ENCODE measurements at places on chromosomes 1 and 21.

- peak overlapping the region; percentile 68 for H3K4me3 ChIP-seq
- H3K27me3 ChIP-seq = no peaks in the 10 kb centered on the region
- peak overlapping the region; percentile 89 for H3K27ac ChIP-seq
- H3K36me3 ChIP-seq = no peaks in the 10 kb centered on the region
Measured at GRCh38 chr1:151327903-151328674, 873 bp upstream of the PI4KB start.

GRCh38 chr1:11934302-11935056, at the start of gene PLOD1:
PLOD1 (plus strand) TSS chr1:11934717; CDS start chr1:11934780, 63 bp downstream.
- DNase-seq = peak; percentile 76
- no peaks in the 10 kb centered on the region for H3K27me3 ChIP-seq
- peaks cover 4% of the 10 kb centered on the region for H3K4me1 ChIP-seq

- peak; percentile 48 for DNase-seq
- H3K36me3 ChIP-seq = no peaks in the 10 kb centered on the region
- no peaks in the 10 kb centered on the region for H3K27me3 ChIP-seq
- no peak overlapping the region for H3K4me3 ChIP-seq
Measured at GRCh38 chr1:39230261-39231190, 26.0 kb downstream of the MACF1 start.

GRCh38 chr1:98992844-98993243, 11.8 kb downstream of the PLPPR5 start:
- no peak overlapping the region for H3K4me3 ChIP-seq
- no peak overlapping the region for H3K27ac ChIP-seq
- DNase-seq = no peak
- H3K27me3 ChIP-seq = no peaks in the 10 kb centered on the region
- no peaks in the 10 kb centered on the region for H3K4me1 ChIP-seq
- H3K36me3 ChIP-seq = no peaks in the 10 kb centered on the region

DNA sequence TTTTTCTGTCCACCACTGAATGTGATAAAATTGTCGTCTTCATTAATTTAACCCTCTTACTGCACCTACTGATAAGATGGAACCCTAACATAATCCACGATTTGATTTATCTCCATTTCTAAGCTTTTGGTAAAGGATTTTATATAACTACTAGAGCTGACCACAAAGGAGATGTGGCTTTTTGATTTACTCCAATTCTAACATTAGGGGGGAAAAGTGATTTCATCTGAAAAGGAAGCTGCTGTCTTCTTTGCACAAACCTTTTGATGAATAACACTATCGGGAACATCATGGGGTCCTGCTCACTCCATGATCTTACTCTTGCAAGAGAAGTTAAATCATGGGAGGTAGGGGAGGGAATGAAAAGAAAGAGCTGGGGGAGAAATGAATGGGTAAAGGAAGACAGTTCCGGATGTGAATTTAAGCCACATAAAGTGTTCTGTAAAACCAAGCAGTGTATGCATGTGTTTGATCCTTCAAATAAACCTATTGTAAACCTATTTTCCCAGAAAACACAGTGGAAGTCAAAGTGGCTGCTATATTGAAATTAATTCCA, 161.8 kb downstream of the GABPA start:
- DNase-seq = no peak
- H3K36me3 ChIP-seq = no peaks in the 10 kb centered on the region
- no peak overlapping the region for H3K27ac ChIP-seq
- no peaks in the 10 kb centered on the region for H3K27me3 ChIP-seq
- H3K4me3 ChIP-seq = no peak overlapping the region
- no peaks in the 10 kb centered on the region for H3K4me1 ChIP-seq

DNA sequence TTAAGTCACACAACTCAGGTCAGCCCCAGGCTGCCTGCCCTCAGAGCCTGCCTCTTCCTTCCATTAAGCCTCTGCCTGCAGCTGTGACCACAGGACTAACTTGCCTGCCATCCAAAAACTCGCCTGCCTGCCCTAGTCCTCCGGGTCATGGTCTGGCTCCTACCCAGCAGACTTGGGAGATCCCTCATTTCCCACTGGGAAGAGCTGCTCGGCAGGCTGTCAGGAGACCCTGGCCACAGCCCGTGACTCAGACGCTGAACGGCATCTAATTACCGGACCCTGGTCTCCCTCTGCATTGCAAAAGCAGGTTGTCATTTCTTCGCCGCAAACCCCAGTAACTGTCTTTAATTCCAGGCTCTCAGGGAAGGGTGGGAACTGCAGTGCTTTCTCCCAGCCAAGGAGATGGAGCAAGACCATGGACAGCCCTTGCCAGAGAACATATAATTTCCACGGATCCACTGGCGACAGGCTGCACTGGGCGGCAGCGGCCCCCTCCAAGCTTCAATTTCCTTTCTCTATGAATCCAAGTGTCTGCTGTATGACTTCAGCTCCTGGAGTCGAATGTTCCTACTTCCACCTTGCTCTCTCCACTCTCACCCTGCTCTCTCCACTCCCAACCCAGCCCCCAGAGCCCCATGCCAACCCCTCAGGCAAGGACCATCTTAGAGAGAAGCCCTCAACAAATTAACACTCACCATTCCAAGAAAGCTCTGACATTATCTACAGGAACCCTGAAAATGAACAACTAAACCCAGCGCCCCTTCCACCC, 20.4 kb downstream of the OLFML2B start:
- no peaks in the 10 kb centered on the region for H3K27me3 ChIP-seq
- H3K36me3 ChIP-seq = no peaks in the 10 kb centered on the region
- peak; percentile 26 for DNase-seq
- H3K4me1 ChIP-seq = no peaks in the 10 kb centered on the region

DNA sequence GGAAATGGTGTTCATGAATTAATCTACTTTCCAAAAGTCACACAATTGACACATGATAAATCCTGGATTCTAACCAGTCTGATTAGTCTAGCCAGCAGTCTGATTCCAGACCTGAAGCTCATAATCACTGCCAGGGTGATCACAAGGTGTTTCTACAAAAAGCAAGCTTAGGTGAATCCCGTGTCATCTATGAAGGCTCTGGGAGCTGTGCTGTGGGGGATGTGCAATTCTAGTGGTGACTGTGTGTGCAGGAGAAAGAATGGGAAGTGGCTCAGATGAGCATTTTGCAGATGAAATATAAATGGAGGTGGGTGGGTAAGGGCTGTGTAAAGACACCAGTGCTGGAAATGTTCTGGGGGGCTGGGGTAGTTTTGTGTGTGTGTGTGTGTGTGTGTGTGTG, 1.8 kb upstream of the NPPB start:
- no peak for DNase-seq
- H3K36me3 ChIP-seq = no peaks in the 10 kb centered on the region
- no peaks in the 10 kb centered on the region for H3K4me1 ChIP-seq
- H3K27ac ChIP-seq = no peak overlapping the region

DNA sequence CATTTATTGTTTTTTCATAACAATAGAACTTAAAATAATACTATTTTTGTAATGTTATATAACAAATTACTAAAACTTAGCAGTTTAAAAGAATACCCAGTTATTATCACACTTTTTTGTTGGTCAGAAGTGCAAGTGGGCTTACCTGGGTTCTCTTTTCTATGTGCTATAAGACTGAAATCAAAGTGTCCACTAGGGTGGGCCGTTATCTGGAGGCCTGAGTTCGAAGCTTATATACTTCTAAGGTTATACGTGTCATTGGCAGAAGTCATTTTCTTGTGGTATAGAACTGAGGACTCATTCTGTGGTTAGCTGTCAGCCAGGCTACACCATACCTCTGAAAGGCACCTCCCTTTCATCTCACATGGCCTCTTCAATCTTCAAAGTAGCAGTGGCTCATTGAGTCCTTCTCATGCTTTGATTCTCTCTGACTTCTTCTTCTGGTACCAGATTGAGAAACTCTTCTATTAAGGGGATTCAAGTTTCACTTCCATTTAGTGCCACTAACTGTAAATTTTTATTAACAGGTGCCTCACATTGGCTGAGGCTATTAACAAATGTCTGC, 414.3 kb downstream of the AMY1C start:
- H3K4me3 ChIP-seq = no peak overlapping the region
- no peaks in the 10 kb centered on the region for H3K27me3 ChIP-seq
- no peaks in the 10 kb centered on the region for H3K36me3 ChIP-seq
- H3K4me1 ChIP-seq = no peaks in the 10 kb centered on the region
- DNase-seq = no peak

- no peaks in the 10 kb centered on the region for H3K36me3 ChIP-seq
- H3K4me1 ChIP-seq = no peaks in the 10 kb centered on the region
- no peak for DNase-seq
- no peak overlapping the region for H3K4me3 ChIP-seq
- no peak overlapping the region for H3K27ac ChIP-seq
Measured at GRCh38 chr1:118650107-118650807, 337.9 kb downstream of the TBX15 start.

GRCh38 chr21:36749935-36750575, 51.1 kb downstream of the SIM2 start:
- no peak overlapping the region for H3K27ac ChIP-seq
- H3K27me3 ChIP-seq = no peaks in the 10 kb centered on the region
- no peak for DNase-seq
- no peak overlapping the region for H3K4me3 ChIP-seq
- no peaks in the 10 kb centered on the region for H3K36me3 ChIP-seq

DNA sequence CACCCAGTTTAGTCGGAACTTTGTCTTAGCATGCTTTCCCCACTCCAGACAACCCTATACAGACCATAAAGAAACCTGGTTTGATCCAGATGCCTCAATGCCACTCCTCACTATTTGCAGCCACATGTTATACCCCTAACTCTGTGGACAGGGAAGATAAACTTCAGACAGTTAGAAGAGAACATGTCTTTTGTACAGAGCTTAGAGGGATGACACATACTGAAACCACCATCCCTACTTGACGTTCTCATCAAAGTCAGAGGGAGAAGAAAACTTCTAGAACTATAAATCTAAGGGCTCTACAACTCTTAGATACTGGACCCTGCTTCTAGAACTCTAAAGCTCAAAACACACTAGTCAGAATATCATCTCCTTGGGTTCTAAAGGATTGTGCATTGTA, 3.7 kb downstream of the SYT6 start:
- no peaks in the 10 kb centered on the region for H3K36me3 ChIP-seq
- no peak for DNase-seq
- no peak overlapping the region for H3K27ac ChIP-seq
- peaks cover 12% of the 10 kb centered on the region for H3K4me1 ChIP-seq
- peaks cover 62% of the 10 kb centered on the region for H3K27me3 ChIP-seq

DNA sequence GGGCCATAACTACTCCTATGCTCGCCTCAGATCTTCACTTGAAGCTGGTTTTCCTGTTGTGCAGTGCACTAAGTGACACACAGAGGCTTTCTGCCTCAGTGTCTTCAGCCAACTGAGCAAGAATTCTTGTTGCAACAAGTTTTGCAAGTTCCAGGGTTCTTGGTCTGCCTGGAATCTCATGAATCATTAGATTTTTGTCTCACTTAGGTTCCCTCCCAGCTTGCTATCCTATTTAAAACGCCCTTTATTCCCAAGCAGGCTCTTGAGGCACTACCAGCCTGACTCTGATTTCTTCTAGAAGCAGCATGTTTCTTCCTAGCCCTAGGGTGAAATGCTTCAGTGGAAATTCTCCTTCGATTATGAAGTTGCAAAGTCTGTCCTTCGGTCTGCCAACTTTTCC, 158.8 kb downstream of the C1orf21 start:
- H3K36me3 ChIP-seq = no peaks in the 10 kb centered on the region
- H3K27me3 ChIP-seq = no peaks in the 10 kb centered on the region
- H3K27ac ChIP-seq = peak overlapping the region; percentile 43

DNA sequence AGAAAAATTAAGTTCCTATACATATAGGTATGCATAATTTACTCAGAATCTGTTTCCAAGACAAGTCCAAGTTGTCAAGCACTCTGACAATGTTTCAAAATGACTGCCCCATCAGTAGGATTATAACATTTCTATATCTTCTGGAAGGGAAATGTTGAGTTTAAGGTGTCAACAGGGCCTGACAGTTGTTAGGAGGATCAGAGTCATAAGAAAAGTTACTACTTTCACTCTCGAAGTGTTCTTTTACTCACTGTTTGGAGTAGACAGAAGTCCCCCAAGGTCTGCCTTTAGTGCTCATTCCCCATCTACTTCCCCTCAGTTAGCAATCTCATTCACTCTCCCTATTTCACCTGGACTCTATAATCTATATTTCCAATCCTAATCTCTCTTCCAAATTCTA, 20.6 kb upstream of the MAGI3 start:
- no peak for DNase-seq
- H3K36me3 ChIP-seq = no peaks in the 10 kb centered on the region
- no peaks in the 10 kb centered on the region for H3K4me1 ChIP-seq
- no peak overlapping the region for H3K4me3 ChIP-seq
